Activated CD8-positive, alpha-beta T cell treated with anti-CD3 and anti-CD28 coated beads for 36 hours (primary cell): ENCODE measurements at places on chromosomes 5 and 9. TPM values are rescaled to one million over a fixed set of nuclear protein-coding genes. Genes with fewer than 3 reads are reported as not detected.

The IFNB1 gene
- 1.1 TPM for total RNA-seq

The NRARP gene
- 3.3 TPM for total RNA-seq

- no peak for DNase-seq
Measured at GRCh38 chr5:73373814-73374510, 74.6 kb downstream of the FOXD1 start.

The ANXA2R gene
- total RNA-seq, result 8.0 TPM

DNA sequence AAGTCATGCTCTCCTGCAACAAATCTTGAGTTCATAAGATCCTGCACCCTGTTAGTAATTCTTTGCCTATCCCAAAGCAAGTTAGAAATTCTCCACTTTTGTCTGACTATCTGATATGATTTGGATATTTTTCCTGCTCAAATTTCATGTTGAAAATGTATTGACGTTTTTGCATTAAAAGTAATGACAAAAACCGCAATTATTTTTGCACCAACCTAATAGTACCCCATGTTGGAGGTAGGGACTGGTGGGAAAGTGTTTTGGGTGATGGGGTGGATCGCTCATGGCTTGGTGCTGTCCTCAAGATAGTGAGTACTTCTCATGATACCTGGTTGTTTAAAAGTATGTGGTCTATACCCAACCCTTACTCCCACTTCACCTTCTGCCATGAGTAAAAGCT, 713.4 kb downstream of the CDH18 start:
- no peak for DNase-seq

The ORM2 gene
- not detected for total RNA-seq

- DNase-seq, result no peak
Measured at GRCh38 chr5:65779643-65780042, 57.6 kb downstream of the NLN start.
